ENCODE measurements at places on chromosomes 13 and 19. TPM values are rescaled to one million over a fixed set of nuclear protein-coding genes. Genes with fewer than 3 reads are reported as not detected.

The THSD8 gene
- not detected for total RNA-seq

The SLC10A2 gene
- total RNA-seq: not detected

GRCh38 chr19:44746946-44747738 lies 1.4 kb upstream of the BCL3 start:
- H3K27me3 ChIP-seq: no peaks in the 10 kb centered on the region
- H3K4me3 ChIP-seq: peak overlapping the region; percentile 74
- H3K4me1 ChIP-seq: peaks cover 31% of the 10 kb centered on the region

The SMIM44 gene
- total RNA-seq: not detected

DNA sequence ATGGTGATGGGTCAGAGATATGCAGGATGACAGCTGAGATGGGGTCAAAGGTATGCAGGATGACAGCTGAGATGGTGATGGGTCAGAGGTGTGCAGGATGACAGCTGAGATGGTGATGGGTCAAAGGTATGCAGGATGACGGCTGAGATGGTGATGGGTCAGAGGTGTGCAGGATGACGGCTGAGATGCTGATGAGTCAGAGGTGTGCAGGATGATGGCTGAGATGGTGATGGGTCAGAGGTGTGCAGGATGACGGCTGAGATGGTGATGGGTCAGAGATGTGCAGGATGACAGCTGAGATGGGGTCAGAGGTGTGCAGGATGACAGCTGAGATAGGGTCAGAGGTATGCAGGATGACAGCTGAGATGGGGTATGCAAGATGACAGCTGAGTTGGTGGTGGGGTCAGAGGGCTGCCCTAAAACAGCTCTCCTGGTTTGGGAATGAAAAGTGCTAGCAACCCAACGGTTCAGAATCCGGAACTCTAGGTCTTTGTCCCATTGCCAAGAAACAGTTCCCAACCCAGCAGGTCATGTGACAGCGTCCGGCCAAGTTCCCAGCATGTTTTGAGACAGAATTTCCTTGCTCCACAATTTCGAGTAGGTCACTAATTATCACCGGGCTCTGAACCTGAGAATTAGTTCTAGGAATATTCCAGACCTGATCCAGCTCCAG lies 3.2 kb downstream of the SELENOW start:
- H3K27me3 ChIP-seq: no peaks in the 10 kb centered on the region
- peak overlapping the region; percentile 99 for H3K27ac ChIP-seq
- DNase-seq: peak; percentile 21
- H3K4me3 ChIP-seq: no peak overlapping the region

DNA sequence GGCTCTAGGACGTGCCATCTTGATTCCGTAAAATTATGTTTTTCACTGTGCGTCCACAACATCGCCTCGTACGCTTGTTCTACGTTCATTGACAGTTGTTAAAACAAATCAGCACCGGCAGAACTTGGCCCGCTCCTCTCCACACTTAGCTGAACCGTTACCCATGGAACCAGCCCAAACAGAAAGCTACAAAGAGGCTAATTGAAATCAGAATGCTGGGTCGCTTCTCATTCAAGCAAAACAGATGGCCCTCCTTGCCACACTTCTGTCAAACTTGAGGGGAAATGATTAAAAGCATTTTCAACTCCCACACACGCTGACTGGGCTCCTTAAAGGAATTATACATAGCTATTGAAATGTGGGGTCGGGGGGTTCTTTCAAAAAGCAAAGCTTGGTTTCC lies 71.6 kb downstream of the TM9SF2 start:
- H3K36me3 ChIP-seq: no peaks in the 10 kb centered on the region
- no peak overlapping the region for H3K27ac ChIP-seq
- H3K4me1 ChIP-seq: no peaks in the 10 kb centered on the region
- H3K27me3 ChIP-seq: no peaks in the 10 kb centered on the region

GRCh38 chr19:38267761-38268483 lies 3.5 kb downstream of the SPINT2 start:
- no peaks in the 10 kb centered on the region for H3K36me3 ChIP-seq
- peak overlapping the region; percentile 93 for H3K27ac ChIP-seq
- H3K27me3 ChIP-seq: no peaks in the 10 kb centered on the region
- DNase-seq: peak; percentile 51
- no peak overlapping the region for H3K4me3 ChIP-seq

The ZNF135 gene
- total RNA-seq: 13.4 TPM

The FCER2 gene
- total RNA-seq: not detected

- H3K36me3 ChIP-seq: no peaks in the 10 kb centered on the region
- H3K27ac ChIP-seq: no peak overlapping the region
- H3K4me1 ChIP-seq: no peaks in the 10 kb centered on the region
- DNase-seq: no peak
- no peaks in the 10 kb centered on the region for H3K27me3 ChIP-seq
- no peak overlapping the region for H3K4me3 ChIP-seq
These were observed 21.1 kb downstream of the PGLS start for GRCh38 chr19:17532557-17532956.

GRCh38 chr19:3478409-3479176 lies 1.7 kb downstream of the SMIM24 start:
- H3K27me3 ChIP-seq: no peaks in the 10 kb centered on the region
- H3K36me3 ChIP-seq: no peaks in the 10 kb centered on the region
- H3K4me1 ChIP-seq: no peaks in the 10 kb centered on the region
- H3K4me3 ChIP-seq: no peak overlapping the region
- DNase-seq: no peak

DNA sequence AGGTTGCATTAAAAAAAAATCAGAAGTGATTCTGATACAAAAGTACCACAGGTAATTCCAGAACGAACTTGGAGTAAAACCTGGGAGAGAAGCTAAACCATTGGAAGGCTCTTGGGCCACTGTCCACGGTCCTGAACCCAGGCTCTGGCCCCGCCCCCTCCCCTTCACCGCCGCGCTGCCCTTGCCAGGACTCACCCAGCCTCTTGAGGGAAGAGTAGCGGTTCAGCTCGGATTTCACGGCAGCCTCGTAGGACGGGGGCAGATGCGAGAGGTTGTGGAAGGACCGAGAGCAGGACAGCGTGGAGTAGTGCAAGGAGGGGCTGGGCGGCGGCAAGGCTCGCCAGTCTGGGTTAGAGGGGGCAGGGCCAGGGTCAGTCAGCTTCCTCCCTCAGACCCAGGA lies 5.7 kb downstream of the SHISA7 start:
- H3K27ac ChIP-seq: no peak overlapping the region
- H3K4me1 ChIP-seq: no peaks in the 10 kb centered on the region
- no peak overlapping the region for H3K4me3 ChIP-seq
- H3K36me3 ChIP-seq: no peaks in the 10 kb centered on the region
- DNase-seq: no peak

GRCh38 chr13:54226876-54227275 lies 1198.3 kb downstream of the OLFM4 start:
- H3K27ac ChIP-seq: no peak overlapping the region
- H3K27me3 ChIP-seq: no peaks in the 10 kb centered on the region
- H3K4me3 ChIP-seq: no peak overlapping the region
- no peaks in the 10 kb centered on the region for H3K36me3 ChIP-seq
- no peak for DNase-seq

The PRKCSH gene
- total RNA-seq: 229 TPM

The HS6ST3 gene
- total RNA-seq: 1.0 TPM

DNA sequence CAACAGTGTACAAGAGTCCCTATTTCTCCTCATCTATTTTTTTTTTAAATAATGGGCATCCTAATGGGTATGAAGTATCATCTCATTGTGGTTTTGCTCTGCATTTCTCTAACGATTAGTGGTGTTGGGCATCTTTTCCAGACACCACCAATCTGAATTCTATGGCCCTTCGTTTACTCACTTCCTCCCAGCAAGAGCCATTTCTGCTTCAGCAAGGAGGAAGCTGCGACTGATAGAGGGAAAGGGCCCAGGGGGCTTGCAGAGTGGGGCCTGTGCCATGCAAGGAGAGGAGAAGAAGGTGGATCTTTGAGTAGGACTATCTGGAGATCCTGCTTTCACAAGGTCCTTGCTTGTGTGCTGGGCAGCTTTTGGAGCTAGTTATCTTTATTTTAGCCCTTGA lies 58.0 kb downstream of the USPL1 start:
- H3K4me3 ChIP-seq: no peak overlapping the region
- DNase-seq: no peak
- H3K36me3 ChIP-seq: no peaks in the 10 kb centered on the region
- no peaks in the 10 kb centered on the region for H3K27me3 ChIP-seq
- H3K27ac ChIP-seq: no peak overlapping the region

The CASP14 gene
- 0.51 TPM for total RNA-seq

The ZNF433 gene
- total RNA-seq: 10.4 TPM

DNA sequence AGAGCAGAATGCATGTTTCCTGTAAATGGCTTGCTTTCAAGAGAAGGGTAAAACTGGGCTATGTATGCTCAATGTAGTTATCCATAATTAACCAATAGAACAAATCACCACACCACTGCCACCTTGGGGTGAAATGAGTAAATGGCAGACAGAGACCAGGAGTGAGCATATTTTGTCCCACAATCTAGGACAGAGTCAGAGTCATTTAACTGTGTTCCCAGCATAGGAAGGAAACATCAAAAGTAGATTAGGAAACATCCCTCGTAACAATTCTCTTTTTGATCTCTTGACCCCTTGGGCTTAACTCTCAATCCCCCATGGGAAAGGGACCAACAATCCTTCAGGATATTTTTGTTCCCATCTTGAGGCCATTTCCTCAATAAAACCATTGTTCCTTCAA lies 224.8 kb downstream of the NHLRC3 start:
- no peak overlapping the region for H3K27ac ChIP-seq
- no peak overlapping the region for H3K4me3 ChIP-seq
- H3K27me3 ChIP-seq: no peaks in the 10 kb centered on the region

DNA sequence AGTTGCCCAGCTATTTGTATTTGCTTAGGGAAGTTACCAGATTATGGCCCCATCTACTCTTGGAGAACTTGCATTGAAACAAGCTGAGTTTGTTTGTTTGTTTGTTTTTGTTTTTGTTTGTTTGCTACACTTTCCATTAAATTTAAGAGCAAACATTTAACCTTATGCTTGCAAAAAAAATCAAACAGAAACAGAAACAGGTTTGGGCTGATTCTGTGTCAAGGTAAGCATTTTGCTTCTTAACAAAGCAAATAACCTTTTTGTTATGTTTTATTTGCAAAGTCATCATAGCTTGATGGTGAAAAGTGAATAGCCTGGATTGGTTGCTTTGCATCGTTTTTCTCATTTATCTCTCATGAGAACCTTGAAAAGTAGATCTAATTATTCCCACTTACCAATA lies 531.8 kb downstream of the EFNB2 start:
- no peaks in the 10 kb centered on the region for H3K4me1 ChIP-seq
- H3K4me3 ChIP-seq: no peak overlapping the region

DNA sequence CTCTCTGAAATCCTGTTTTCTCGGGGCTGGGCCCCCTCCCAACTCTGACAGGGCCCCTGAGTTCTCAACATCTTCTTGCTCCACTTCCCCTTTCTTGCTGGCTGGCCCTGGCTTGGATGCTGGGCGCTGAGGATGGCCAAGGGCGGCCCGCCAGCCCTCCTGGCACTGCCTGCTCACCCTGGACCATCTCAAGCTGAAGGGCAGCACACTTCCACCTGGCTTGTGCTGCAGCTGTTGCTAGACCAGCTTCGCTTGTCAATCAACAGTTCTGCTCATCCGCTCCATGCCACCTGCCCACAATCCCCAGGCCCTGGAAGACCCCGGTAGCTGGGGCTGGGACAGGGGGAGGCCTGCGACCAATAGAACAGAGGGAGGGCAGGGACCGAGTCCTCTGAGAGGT lies 6.9 kb upstream of the GMIP start:
- no peaks in the 10 kb centered on the region for H3K27me3 ChIP-seq
- no peaks in the 10 kb centered on the region for H3K4me1 ChIP-seq
- DNase-seq: no peak
- no peak overlapping the region for H3K4me3 ChIP-seq
- peaks cover 51% of the 10 kb centered on the region for H3K36me3 ChIP-seq
- H3K27ac ChIP-seq: no peak overlapping the region

DNA sequence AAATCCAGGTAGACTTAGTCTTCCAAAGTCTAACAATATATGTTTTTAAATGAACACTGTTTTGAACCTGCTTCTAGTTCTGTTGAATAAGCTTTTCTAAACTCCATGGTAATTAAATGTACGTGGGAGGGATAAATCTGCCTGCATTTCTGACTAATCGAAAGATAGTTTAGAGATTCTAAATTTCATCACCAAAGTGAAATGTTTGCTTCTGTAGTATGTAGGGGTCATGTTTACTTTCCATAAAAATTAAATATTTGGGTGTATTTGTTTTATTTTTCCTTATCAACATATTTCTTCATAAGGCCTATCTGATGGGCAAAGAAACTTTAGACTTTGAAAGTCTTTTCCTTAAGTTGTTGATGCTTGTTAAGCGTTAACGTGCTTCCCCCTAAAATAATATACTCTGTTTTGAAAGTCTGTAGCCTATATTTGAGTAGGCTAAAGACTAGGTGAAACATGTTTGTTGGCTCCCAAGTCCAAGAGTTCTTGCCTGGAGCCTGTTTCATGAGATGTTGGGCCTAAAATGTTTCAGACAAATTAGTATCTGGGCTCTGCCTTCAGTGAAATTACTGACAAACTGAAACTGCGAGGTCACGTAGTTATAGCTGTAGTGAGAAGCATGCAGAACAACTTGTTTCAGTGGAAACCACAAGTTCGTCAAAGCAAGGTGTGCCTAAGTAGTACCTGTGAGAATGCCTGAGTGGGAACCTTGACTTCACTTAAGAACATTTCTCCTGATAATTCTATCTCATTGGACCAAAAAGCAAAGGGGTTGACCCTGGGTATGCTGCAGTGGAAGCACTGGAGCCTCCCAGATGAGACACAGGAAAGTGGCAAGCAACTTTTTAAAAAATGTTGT lies 126.2 kb downstream of the LMO7 start:
- DNase-seq: peak; percentile 46
- no peaks in the 10 kb centered on the region for H3K36me3 ChIP-seq
- no peaks in the 10 kb centered on the region for H3K27me3 ChIP-seq
- H3K27ac ChIP-seq: peak overlapping the region; percentile 77

- H3K4me3 ChIP-seq: no peak overlapping the region
- H3K27ac ChIP-seq: no peak overlapping the region
- H3K36me3 ChIP-seq: no peaks in the 10 kb centered on the region
These were observed 82.5 kb upstream of the MYCBP2 start for GRCh38 chr13:77409412-77409811.

DNA sequence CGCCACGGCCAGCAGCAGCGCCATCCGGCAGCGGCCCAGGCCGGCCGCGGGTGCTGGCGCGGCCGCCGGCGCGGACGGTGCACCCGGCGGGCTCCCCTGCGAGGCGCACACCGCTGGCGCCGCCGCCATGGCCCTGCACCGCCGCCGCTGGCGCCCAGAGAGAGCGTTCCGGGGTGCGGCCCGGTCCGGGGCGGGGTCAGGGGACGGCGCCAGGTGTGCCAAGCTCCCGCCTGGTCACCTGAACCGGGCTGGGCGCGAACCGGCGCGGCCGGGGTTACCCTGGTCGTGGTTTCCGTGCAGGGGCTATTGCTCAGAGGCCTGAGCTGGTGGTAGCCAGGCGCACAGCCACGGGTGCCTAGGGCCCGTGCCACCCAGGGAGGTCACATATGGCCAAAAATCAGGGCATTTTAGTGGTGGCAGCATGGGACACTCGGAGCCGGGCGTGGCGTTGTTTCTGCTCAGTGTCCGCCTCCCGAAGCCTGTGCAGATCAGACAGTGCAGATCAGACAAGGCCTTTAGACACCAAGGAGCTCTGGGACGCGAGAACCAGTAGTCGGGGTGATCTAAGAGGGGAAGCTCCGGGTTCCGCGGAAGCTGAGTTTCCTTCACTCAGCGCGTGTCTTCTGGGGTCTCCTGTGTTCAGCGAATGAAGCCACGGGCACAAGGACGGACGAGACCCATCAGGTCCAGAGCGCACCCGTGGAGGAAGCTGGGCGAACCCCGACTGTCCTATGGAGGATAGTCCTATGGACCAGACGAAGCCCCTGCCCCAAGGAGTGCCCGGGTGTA lies at the start of gene TMEM238:
Gene TMEM238, minus strand, starts transcription at position 162 of the 789 bp plus-strand sequence. Its CDS starts 33 bp downstream, at position 129.
- peaks cover 5% of the 10 kb centered on the region for H3K36me3 ChIP-seq
- peak; percentile 41 for DNase-seq
- H3K27me3 ChIP-seq: no peaks in the 10 kb centered on the region
- peak within 1 kb of the TSS; percentile 93 for H3K27ac ChIP-seq

Measured in prostate gland (tissue), 2 donors.